ENCODE measurements at places on chromosomes 1 and 21.
A peak's percentile ranks its signal among the peaks of the same experiment; 100 is the strongest.

- DNase-seq, result no peak
Measured at GRCh38 chr1:151621351-151621750, 9.5 kb downstream of the SNX27 start.

GRCh38 chr21:45388011-45388521 lies 16.9 kb upstream of the COL18A1 start:
- DNase-seq, result no peak

- peak; percentile 46 for DNase-seq
Measured at GRCh38 chr1:64906447-64906846, 59.9 kb downstream of the JAK1 start.

DNA sequence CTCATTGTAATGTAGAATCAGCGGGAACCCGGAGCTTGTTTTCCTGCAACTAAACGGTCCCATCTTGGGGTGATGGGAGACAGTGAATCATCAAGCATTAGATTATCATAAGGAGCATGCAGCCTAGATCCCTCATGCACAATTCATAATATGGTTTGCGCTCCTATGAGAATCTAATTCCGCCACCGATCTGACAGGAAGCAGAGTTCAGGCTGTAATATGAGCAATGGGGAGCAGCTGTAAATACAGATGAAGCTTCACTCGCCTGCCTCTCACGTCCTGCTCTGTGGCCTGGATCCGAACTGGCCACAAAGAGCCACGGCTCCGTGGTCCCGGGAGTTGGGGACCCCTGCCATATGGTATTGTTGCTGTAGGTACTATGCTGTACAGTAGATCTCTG lies 1.6 kb downstream of the IFI44 start:
- DNase-seq, result peak; percentile 7

DNA sequence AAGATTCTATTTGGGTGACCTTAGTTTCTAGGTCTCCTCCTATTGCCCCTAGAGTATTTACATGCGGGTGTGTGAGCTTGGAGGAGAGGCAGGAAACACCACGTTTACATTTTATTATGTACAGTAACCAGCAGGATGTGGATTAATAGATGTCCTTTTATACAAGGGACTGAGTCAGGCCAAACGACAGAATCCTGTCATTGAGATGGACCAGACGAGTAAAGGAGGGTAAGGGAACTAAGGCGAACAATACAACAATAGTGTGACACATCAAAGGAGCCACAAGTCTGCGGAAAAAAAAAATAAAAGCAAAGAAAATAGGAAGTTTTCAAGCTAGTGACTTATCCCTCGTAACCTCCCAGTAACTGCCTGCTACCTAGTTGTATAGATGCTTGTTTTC lies 151.1 kb downstream of the GABPA start:
- no peak for DNase-seq

- no peak for DNase-seq
Measured at GRCh38 chr21:20970691-20971090, 27.5 kb upstream of the NCAM2 start.

GRCh38 chr1:182229921-182230491 lies 161.6 kb downstream of the GLUL start:
- DNase-seq, result no peak

DNA sequence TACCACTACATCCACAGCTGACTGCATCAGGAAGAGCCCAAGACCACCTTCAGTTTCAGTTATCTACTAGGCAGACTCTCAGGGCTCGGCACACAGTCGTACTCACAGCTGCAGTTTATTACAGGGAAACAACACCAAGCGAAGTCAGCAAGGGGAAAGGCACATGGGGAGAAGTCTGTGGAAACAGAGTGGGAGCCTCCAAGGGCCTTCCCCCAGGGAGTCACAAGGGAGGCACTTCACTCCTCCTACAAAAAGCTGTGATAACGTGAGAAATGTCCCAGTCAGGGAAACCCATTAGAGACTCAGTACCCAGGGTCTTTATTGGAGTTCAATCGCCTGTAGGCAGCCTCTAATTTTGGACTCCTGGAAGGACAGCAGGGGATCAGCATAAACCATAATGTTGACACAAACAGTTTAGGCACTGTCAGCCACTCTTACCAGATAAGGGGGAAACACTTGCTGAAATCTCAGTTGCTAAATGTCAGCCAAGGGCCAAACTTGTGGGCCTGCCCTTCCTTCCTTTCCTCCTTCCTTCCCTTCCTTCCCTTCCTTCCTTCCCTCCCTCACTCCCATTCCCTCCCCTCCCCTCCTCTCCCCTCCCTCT lies 444.0 kb downstream of the SMYD3 start:
- no peak for DNase-seq

DNA sequence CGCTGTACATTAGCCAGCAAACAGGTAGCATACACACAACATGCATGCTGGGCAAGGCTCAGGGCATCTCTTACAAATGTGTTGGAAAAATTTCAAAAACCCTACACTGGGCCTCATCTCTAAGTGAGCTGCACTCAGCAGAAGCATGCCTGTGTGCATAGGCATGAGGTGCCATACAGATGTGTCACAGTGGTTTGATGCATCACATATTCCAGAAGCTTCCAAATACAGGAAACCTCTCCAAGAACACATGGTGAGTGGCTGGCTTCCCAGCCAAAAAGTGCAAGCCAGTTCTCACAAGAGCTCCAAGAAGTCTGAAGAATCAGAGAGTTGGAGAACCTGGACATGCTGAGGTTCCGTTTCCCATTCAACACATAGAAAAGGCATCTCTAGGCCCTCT lies 58.3 kb downstream of the CD46 start:
- no peak for DNase-seq
